ENCODE measurements at places on chromosomes 12 and 14. TPM values are rescaled to one million over a fixed set of nuclear protein-coding genes. Genes with fewer than 3 reads are reported as not detected.

- DNase-seq = no peak
Observed at GRCh38 chr14:103434868-103435442, 49.7 kb downstream of the MARK3 start.

GRCh38 chr14:47567273-47567672 is 108.1 kb downstream of the MDGA2 start:
- DNase-seq = no peak

GRCh38 chr14:64060199-64060545 is 207.4 kb downstream of the SYNE2 start:
- DNase-seq = no peak

DNA sequence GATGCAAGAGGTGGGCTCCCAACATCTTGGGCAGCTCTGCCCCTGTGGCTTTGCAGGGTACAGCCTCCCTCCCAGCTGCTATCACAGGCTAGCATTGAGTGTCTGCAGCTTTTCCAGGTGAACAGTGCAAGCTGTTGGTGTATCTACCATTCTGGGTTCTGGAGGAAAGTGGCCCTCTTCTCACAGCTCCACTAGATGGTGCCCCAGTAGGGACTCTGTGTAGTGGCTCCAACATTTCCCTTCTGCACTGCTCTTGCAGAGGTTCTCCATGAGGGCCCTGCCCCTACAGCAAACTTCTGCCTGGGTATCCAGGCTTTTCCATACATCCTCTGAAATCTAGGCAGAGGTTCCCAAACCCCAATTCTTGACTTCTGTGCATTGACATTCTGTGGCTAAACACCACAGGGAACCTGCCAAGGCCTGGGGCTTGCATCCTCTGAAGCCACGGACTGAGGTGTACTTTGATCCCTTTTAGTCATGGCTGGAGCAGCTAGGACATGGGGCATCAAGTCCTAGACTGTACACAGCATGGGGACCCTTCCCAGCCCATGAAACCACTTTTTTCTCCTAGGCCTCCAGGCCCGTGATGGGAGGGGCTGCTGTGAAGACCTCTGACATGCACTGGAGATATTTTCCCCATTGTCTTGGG is 24.0 kb upstream of the SLC38A1 start:
- DNase-seq = no peak

GRCh38 chr14:86518298-86518697 is 988.4 kb downstream of the FLRT2 start:
- DNase-seq = no peak

The C1RL gene
- 13.7 TPM for polyA plus RNA-seq

- no peak for DNase-seq
Observed at GRCh38 chr12:50541139-50541538, 36.4 kb downstream of the DIP2B start.

The CCDC196 gene
- polyA plus RNA-seq = not detected

The TRHDE gene
- 0.29 TPM for polyA plus RNA-seq

- no peak for DNase-seq
Observed at GRCh38 chr12:27931390-27931789, 41.1 kb downstream of the PTHLH start.

The LRRC43 gene
- 1.7 TPM for polyA plus RNA-seq
